DMS153 (cell line): ENCODE measurements at places on chromosomes 6 and 20.

- DNase-seq: no peak
Measured at GRCh38 chr20:7601431-7601830, 338.8 kb downstream of the HAO1 start.

GRCh38 chr6:166905505-166906134, 50.7 kb downstream of the RNASET2 start:
- DNase-seq: no peak

DNA sequence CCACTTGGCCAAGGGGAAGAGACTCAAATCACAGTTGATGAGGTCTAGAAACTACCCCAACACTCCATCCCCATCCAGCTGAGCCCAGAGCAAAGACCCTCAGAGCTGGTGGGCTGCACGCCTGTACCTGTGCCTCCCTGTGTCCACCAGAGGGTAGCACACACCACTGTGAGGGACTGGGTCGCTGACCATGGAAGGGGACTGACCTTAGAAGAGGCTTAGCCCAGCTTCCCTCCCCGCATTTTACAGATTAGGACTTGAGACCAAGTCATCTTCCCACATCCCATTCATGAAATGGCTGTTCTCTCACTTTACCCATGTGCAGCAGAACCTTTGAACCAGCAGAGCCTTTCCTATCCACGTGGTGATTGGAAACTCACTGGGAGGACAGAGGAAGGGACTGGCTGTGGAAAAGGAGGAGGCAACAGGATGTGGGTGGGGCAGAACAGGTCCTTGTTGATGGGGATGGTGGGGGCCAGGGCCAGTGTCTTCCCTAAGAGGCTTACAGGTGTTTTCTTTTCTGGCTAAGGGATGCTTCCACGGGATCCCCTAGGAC, 44.3 kb downstream of the CPXM1 start:
- no peak for DNase-seq

- DNase-seq: no peak
Measured at GRCh38 chr6:130459316-130459715, 93.5 kb downstream of the TMEM200A start.

GRCh38 chr6:32177788-32178546, at the start of gene RNF5:
Gene RNF5, plus strand, starts transcription at chr6:32178405. Its CDS starts 107 bp downstream, at chr6:32178512.
- DNase-seq: peak; percentile 100
